ENCODE measurements at places on chromosomes 4 and X.

- DNase-seq: no peak
Observed at GRCh38 chr4:38153387-38153760, 193.2 kb downstream of the PTTG2 start.

DNA sequence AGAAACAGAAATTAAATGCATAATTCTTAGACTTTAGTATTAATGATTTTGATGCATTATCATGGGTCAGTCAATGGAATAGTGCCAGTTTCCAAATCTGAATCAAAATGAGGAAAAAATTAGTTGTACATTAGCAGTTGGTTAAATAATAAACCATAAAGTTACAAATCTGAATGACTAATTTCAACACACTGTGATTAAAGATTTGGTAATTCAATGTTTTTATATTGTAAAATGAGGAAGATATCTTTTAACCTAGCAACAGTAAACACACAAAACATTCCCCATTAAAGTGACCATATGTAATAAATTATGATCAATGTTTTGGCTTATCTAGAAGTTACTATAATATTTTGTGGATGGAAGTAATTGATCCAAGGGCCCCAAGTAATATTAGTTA is 1.6 kb downstream of the FBXO8 start:
- no peak for DNase-seq

DNA sequence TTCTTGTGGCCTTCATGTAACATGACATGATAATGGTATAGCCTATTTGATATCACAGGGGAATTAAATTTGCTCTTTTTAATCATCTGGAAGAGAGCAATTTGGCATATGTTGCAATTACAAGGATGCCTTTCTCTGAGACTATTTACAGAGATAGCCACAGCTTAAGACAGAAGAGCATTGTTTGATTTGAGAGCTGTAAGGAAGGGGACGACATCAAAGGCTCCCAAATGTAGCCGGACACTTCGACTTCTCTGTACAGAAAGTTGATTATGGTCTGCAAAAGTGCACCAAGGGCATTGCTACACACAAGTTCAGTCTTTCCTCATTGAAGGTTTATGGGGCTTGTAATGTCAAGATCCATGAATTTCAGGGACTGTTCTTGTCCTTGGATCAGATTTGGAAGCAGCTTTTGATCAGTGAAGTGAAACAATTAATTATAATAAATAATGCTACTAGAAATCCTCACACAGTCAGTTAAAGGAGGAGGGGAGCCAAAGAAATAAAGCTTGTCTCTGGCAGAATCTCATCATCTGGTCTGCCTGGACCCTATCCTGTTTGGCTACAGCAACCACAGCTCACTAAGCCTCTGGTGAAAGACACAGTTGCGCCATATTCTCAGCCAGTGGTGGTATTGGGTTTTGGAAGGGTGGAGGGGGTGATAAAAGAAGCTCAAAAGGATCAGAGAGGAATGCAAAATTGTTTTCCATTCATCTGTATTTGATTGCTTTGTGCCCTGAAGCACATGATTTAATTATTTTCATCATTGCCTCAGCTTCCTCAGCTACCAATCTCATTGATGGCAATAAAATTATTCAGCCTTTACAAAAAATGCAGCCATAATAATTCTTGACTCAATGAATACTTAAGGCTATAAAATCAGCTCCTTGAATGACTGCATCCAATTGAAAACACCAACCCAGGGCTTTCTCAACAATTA is 654.3 kb upstream of the LCORL start:
- DNase-seq: no peak

- DNase-seq: no peak
Observed at GRCh38 chrX:12223650-12224049, 85.4 kb downstream of the FRMPD4 start.

GRCh38 chr4:66893807-66894206 is 651.5 kb downstream of the CENPC start:
- DNase-seq: no peak

- no peak for DNase-seq
Observed at GRCh38 chr4:87565746-87566145, 36.6 kb upstream of the SPARCL1 start.

- DNase-seq: no peak
Observed at GRCh38 chr4:71272976-71273375, 65.8 kb upstream of the SLC4A4 start.

DNA sequence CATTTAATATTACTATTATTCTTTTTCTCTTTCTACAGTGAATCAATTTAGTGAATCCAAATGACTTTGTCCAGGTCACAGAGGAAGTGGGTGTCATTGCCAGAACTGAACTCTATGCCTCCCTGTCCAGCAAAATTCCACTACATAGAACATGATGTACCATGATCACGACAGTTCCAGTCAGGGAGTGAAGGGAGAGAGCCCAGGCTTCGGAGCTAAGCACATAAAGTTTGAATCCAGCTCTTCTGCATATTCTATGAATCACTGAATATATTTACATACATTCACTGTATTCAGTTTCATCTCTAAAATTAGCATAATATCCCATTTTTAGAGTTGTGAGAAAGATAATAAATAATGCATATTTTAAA is 17.4 kb downstream of the ARHGEF38 start:
- DNase-seq: no peak

- DNase-seq: no peak
Observed at GRCh38 chr4:176256921-176257320, 12.1 kb downstream of the ASB5 start.

GRCh38 chr4:178086320-178086719 is 644.1 kb upstream of the AGA start:
- no peak for DNase-seq

DNA sequence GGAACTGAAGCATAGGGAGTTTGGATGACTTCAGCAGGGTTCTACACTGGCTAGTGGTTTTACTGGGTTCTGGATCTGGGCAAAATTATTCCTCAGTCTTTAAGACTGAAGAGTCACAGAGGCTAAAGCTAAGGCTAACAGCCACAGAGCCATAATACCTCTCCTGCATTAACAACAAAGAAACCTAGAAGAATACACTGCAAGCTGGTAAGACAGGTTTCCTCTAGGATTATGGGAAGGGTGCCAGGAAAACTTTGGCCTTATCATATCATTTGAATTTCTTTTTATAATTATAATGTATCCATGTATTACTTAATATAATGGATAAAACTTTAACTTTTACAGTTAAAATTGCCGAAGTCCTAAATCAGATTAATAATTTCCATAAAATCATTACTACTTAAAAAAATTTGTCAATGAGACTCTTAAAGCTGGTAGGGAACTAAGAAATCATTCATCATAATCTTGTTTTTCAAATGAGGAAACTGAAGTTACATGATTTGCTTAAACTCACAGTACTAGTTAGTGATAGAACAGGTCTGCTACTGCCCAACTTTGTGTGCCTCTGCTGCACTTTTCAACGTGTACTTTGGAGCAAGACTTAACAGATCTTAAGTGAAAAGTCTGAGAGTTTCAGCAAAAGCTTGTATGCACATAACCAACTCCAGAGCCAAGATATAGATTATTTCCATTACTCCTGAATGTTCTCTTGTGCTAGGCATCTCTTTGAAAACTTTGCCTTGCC is 24.2 kb upstream of the PGRMC2 start:
- DNase-seq: no peak

DNA sequence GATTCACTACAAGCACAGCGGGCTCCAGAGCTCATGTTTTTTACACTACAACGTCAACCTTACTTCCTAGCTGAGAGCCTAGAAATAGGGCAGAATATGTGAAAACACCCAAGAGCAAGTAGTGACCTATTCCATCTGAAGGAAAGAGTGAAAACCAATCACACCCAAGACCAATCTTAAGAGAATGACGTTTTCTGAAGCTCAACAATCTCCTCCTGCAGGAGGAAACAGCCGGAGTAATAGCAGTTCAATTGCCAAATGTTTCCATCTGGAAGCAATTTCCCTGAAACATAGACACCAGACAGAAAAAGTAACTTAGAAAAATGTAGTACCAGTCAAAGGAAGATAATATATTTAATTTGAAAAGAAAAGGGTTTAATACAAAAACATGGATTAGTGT is 142.4 kb downstream of the ANXA5 start:
- no peak for DNase-seq

- peak; percentile 61 for DNase-seq
Observed at GRCh38 chrX:9342561-9343051, 122.3 kb upstream of the TBL1X start.

- no peak for DNase-seq
Observed at GRCh38 chrX:11244636-11245035, 48.6 kb upstream of the AMELX start.

DNA sequence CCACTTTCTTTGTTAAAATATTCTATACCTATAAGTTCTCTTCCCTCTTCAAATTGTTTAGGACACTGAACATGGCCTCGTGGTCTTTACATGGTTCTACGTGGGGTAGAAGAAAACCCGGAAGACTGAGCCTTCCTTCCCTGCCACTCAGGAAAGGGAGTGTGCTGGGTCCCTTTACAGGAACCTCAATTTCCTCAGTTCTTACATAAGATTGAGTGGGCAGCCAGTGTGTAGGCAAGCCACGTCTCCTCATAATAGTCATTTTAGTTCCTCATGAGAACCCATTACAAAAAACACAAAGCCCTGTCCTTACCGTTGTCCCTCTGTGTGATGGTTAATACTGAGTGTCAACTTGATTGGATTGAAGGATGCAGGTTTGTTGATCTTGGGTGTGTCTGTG is 28.7 kb upstream of the SMIM10L2A start:
- no peak for DNase-seq

- DNase-seq: no peak
Observed at GRCh38 chr4:186061921-186062320, 7.0 kb upstream of the TLR3 start.

DNA sequence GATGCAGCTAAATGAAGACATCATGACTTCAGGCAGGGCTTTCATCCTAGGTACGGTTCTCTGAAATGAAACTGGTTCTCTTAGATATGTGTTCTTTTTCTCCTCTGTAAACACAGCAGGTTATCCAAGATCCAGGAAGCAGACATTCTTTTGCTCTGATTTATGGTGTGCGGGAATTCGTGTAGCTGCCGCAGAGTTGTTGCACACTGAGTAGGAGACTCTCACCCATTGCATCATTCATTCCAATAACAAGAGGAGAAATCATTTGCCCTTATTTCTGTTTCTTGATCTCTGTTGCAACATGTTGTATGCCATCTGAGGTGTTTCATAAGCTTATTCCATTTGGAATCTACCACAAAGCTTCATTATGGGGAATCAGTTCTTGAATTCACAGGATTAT is 133.6 kb upstream of the VCX2 start:
- no peak for DNase-seq

GRCh38 chr4:136476753-136477152 is 1055.5 kb downstream of the PCDH18 start:
- DNase-seq: no peak

DNA sequence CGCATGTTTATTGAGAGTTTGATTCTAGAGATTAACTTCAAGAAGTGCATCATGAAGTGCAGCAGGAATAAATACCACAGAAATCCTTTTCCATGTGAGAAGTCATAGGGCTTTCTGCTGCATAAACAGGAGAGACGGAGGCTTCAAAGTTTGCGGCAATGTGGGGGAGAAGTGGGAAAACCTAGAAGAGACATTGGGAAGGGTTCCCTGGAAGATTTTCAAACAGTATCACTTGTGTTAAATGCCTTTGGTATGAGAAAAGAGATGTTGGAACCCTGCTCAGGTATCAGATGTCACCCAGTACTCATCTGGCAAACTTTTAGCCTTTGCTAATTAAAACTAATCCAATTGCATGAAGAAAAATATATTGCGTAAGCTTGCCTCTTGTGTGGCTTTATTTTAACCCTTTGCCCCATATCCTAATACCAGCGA is 15.4 kb downstream of the NHS start:
- no peak for DNase-seq

GRCh38 chr4:143289370-143289769 is 47.3 kb upstream of the GAB1 start:
- no peak for DNase-seq

DNA sequence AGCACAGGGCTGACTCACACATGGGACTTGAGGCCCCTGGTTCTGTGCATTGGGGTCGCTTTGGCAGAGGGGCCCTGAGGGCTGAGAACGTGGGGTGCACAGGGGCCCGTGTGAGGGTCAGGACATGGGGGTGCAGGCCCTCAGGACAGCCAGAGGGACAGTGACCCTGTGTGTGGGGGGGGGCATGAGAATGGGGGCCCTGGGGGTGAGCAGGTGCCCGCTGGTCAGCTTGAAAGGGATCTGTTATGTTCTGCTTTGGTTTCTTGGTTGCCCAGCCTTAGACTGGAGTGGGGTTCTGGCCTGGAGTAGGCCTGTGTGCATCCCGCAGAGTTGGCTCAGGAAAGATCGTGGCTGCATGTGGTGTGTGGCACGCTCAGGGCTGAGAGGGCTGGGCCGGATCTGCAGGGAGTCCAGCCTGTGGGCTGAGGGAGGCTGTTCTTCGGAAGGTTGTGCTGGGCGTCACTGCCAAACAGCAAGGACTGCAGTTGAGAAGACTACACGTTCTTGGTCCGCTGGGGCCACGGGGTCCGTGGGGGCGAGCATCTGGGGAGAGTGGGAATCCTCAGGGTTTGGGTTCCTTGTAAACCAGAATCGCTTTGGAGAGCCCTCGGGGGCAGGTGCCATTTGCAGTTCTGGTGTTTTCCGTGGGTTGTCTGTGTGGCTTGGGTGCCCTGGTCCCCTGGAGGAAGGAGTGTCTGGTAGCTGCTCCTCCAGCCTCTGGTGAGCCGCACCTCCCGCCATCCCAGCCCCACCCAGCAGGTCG is 15.2 kb upstream of the UVSSA start:
- no peak for DNase-seq

- no peak for DNase-seq
Observed at GRCh38 chrX:153999359-154000037, 20.2 kb downstream of the IRAK1 start.

GRCh38 chr4:39638354-39639239 is at the start of gene SMIM14:
Gene SMIM14, minus strand, starts transcription at chr4:39638865. Its CDS starts 33,720 bp downstream, at chr4:39605145.
- peak; percentile 97 for DNase-seq

DNA sequence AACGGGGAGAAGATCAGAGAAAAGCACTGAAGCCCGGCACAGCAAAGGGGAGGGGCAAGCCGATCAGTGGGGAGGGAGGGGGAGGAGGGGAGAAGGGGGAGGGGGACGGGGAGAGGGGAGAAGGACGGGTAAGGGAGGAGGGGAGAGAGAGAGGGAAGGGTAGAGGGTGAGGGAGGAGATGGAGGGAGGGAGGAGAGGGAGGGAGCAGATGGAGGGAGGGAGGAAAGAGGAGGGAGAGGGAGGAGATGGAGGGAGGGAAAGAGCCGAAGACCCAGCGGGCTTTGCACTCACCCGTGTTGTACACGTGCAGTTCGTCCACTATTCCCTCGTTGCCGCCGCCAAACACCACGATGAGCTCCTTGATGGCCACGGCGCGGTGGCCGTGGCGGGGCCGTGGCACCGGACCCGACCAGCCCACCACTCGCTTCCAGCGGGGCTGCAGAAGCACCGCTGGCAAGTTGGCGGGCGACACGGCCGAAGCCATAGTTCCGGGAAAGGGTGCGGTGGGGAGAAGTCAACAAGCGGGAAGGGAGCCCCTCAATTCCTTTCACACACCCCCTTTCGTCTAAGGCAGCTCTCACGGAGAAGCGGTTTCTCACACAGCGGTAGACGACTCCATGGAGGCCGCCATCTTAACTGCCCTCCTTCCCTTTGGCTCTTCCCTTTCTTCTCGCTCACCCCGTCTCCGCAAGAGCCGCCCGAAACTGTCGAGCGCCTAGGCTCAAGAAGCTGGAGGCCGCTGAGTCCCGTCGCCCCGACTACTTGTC is 1.1 kb downstream of the HCFC1 start:
- DNase-seq: peak; percentile 32
